ENCODE measurements at places on chromosomes 6 and 20. TPM values are rescaled to one million over a fixed set of nuclear protein-coding genes. Genes with fewer than 3 reads are reported as not detected.

GRCh38 chr6:10749734-10750133, 2.1 kb downstream of the TMEM14B start:
- no peak for DNase-seq

Gene XKR7
- not detected for total RNA-seq

Gene ULBP2
- not detected for total RNA-seq

Gene CENPQ
- not detected for total RNA-seq

DNA sequence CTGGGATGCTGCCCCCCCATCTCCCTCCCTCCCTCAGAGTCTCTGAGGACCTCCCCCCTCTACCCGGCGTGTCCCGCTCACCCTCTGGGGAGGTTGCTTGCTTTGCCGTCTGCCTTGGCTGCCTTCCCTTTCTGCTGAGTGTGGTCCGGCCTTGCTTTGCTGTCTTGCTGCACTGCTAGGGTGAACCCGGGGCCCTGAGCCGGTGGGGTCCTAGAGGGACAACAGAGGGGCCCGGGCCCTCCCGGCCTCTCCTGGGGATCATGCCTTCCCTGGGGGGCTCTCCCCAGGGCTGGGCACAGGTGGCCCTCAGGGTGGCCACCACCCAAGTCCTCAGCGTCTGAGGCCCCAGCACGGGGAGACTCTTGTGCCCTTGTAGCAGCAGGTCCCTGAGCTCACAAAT, 19.3 kb downstream of the SLCO4A1 start:
- DNase-seq, result no peak

Gene CDK5RAP1
- total RNA-seq, result 21.0 TPM

DNA sequence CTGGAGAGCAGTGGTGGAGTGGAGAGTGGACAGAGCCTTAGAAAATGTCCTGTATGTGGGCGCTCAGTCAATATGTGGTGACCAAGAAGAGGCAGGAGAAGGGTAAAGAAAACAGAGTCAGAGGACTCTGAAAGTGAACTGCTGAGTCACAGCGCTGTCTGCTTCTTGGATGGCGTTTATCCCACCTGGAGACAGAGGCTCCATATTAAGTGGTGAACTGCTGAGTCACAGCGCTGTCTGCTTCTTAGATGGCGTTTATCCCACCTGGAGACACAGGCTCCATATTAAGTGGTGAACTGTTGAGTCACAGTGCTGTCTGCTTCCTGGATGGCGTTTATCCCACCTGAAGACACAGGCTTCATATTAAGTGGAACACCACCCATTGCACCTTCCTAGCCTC, 119.3 kb upstream of the RALGAPA2 start:
- no peak for DNase-seq

DNA sequence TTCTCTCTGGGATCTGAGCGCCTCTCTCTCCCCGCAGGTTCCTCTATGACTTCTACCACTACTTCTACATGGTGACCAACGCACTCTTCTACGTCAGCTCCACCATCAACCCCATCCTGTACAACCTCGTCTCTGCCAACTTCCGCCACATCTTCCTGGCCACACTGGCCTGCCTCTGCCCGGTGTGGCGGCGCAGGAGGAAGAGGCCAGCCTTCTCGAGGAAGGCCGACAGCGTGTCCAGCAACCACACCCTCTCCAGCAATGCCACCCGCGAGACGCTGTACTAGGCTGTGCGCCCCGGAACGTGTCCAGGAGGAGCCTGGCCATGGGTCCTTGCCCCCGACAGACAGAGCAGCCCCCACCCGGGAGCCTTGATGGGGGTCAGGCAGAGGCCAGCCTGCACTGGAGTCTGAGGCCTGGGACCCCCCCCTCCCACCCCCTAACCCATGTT, 36.3 kb upstream of the MRGBP start:
- DNase-seq, result no peak

- DNase-seq, result no peak
Observed at GRCh38 chr20:57414867-57415592, 23.8 kb downstream of the RBM38 start.

- DNase-seq, result peak; percentile 26
Observed at GRCh38 chr6:81614292-81614691, 138.2 kb downstream of the TENT5A start.

DNA sequence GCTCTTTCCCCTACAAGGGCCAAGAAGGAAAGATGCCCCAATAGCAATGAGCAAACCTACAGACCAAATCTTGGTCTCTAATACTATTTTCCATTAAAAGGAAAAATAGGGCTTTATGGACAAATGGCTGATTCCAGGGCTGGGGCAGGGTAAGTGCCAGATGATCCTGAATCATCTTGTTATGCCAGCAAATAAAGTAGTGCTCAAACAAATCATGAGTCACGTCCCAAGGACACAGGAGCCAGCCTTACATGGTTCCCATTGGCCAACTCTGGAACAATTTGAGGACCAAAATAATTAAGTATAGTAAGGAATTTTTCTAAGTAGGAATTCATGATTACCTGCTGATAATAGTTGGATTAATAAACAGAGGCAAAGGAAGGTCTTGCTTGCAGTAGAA, 53.2 kb upstream of the NKX2-4 start:
- no peak for DNase-seq

- DNase-seq, result no peak
Observed at GRCh38 chr20:59451066-59451630, 150.7 kb downstream of the EDN3 start.

DNA sequence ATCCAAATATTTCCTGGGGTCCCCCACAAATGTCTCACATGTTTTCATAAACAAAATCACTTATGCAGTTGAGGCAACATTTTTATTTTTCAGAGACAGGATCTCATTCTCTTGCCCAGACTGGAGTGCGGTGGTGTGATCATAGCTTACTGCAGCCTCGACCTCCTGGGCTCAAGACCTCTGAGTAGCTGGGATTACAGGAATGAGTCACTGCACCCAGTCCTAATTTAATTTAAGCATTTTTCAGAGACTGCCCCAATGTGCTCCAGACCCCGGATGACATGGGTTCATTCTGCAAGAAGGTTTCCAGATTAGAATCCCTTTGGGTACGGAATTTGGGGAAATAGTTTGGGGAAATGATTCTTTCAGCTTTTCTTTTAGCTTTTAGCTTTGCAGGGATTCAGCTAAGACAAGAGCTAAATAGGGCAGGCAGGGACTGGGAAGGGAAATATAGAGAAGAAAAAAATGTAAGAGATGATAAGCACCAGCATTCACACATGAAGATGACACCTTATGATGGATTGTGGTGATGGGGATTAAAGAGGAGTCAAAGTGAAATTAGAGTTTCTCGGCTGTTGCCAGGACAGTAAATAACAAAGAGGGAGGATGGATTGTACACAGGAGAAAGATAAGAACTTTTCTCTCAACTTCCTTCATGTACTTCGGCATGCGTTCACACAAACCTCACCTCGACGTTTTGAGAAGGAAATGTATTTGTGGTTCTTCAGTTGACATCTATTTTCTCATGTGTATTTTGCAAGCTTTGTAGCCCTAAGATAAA, 169.4 kb upstream of the TAB2 start:
- DNase-seq, result no peak

DNA sequence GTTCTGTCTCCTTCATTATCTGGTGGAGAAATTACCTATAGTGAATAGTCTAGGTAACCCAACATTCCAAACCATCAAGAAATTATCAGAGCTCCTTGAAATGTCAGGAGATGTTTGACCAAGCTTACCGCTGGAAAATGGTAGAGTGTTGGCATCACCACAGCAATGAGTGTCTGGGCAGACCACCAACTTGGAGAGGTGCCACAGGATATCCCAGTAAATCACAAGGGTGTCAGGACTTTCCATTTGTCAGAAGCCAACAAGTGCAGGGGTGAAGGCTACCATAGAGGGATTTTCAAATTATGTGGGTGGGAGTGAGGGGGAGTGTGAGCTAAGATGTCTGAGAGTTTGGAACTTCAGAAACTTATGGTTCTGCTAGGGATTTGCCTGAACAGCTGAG, 73.2 kb downstream of the VGLL2 start:
- no peak for DNase-seq

DNA sequence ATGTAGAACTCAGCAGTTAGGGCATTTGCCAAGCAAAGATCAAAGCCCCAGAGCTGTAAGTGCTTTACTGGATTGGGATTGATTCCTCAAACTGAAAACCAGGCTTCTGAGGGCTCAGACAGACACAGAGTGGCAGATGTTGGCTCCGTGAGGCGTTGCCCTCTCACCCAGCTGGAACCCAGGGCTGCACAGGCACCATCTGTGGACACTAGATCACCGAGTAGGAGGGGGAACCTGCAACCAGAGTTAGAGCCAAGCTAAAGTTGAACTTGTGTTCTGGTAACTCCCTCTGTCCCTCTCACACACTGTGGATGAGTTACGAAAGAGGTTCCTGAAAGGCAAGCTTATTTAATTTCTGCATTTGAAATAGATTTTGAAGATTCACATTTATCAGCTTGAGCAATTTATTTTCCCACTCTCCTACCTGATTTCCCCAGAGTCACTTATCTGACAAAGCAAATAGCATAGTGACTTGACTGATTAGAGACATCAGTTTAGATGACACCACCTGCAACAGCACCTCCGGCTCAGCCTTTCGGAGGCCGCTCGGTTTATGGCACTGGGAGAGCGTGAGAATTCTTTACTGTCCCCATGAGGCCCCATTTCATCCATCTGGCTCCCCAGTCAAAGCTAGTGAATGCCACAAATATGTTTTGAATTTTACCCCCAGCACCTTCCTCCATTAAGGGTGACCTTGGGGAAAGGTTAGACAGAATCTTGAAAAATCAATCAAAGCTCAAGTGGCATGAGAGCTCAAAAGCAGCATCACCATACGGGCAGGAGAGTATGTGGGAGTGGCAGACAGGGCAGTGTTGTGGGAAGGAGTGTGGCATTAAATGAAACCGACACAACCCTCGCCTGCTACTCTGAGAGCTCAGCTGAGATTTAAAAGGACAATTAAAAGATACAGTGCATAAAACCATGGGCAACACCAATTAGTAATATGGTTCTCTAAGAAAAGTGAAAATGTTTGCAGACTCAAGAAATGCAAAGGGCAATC, 48.5 kb downstream of the RPF2 start:
- peak; percentile 10 for DNase-seq

DNA sequence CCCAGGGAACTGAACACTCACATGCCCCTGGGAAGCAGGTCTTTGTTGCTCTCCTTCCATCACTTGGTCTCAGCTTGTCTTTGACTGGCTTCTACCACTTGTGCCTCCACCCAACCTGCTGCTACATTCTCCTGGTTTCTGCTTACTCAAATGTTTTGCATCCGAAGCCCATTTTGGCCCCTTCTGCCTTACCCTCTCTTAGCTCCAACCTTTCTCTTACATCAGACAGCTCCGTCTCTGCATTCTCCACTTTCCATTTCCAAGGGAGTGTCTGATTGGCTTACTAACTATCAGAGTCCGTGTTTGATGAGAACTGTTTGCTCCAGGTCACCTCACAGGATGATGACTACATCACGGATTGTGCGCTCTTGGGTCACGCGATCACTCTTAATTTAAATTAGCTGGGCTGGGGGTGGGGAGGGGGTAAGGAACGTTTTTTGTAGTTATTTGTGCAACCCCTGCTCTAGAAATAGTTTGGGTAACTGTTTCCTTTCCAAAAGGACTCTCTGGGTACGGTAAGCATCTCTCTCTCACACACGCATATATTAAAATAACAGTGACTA, 844 bp upstream of the ABRACL start:
- DNase-seq, result peak; percentile 44

DNA sequence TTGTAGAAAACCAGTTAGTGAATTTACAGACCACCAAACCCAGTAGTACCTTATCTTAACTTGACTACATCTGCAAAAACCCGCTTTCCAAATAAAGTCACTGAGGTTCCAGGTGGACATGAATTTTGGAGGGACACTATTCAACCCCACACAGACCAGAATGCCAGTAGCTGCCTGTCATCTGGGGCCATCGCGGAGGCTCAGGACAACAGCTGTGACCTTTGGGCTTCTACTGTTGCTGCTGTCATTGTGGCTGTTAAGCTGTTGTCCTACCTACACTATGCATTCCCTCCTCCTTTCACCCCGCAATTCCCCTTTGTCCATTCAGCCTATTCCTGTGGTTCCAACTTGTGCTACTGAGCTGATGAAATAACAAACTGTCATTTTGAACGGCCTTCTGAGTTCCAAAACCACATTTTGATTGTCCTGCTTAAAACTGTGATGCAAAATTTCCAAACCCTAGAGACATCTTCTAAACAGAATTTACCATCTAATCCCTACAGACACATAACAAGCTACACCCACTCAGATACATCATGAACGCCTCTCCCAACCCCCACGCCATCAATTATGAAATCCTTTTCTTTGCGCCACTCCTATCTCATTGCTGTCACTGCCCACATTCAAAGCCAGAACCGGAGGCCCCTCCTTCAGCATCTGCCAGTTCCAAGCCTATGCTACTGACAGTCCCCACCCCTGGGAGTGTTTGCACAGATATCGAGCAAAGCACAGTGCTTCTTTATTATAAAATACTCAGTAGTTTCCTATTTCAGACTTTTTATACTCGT, 125.0 kb downstream of the C6orf118 start:
- no peak for DNase-seq

DNA sequence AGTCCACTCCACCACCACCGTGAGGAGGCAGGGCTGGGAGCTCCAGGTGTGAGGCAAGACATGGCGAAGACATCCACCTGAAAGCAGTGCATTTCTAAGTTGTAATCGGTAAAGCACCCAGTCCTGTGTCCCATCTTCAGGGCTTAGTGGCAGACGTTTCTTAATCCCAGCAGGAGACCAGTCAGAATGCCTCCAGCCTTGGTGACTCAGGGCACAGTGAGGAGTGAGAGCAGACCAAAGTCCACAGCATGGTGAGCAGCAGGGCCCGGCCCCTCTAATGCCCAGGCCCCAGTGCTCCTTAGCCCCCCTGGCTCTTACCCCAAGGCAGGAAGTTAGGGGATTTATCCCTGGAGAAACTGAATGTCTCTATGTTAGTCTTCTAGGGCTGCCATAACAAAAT, 183.9 kb downstream of the SYNDIG1 start:
- DNase-seq, result no peak

Gene GGT7
- total RNA-seq, result 11.2 TPM

Gene RWDD2A
- total RNA-seq, result 1.1 TPM

Gene VTA1
- total RNA-seq, result 23.9 TPM

GRCh38 chr20:53927990-53928389, 142.4 kb downstream of the BCAS1 start:
- DNase-seq, result no peak

- DNase-seq, result no peak
Observed at GRCh38 chr6:98877250-98877649, 42.9 kb downstream of the POU3F2 start.

- peak; percentile 46 for DNase-seq
Observed at GRCh38 chr20:17823409-17824144, 123.8 kb downstream of the BANF2 start.

- peak; percentile 65 for DNase-seq
Observed at GRCh38 chr6:158849899-158850806, 31.0 kb upstream of the EZR start.

- no peak for DNase-seq
Observed at GRCh38 chr6:35754452-35755277, 17.8 kb downstream of the ARMC12 start.

- no peak for DNase-seq
Observed at GRCh38 chr6:18609715-18610114, 222.6 kb downstream of the RNF144B start.

All from transverse colon (tissue), 4 donors.